ENCODE measurements at places on chromosomes 5 and 9. TPM values are rescaled to one million over a fixed set of nuclear protein-coding genes. Genes with fewer than 3 reads are reported as not detected.

DNA sequence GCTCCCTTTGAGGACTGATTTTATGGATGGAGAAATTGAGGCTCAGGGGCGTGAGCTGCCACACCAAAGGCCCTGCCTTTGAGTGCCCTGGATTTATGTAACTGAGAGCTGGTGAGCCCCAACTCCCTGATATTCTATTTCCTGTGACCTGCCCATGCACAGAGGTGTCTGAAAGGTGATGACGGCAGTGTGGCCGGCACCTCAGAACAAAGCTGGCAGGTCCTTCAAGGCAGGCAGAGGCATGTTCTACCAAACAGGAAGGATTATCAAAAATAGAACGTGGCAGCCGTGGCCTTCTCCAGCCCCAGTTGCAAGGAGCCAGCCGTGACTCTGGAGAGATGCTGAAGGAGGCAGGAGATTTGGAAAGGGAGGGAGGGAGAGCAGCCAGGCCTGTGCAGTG lies 36.2 kb downstream of the INSYN2B start:
- DNase-seq: no peak

GRCh38 chr9:127502706-127503378 lies 51.5 kb downstream of the LRSAM1 start:
- no peak for DNase-seq

DNA sequence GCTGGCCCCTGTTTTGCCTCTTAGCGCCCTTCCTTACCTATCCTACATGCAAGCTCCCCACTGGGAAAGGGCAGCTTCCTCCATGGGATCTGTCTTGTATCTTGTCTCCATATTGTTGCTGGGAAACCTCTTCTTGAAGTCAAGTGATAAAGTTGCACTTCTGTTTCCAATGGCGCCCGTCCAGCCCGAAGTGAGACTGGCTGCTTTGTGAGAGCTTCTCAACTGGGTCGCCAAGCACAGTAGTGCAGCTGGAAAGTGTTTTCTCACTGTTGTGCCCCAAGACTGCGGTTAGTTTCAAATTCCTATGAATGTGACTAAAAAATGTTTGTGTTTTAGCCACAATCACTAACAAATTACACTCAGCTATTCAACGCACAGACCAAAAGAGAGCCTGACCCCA lies 506.6 kb upstream of the MPDZ start:
- no peak for DNase-seq

- DNase-seq: no peak
These were observed 114.4 kb downstream of the TENT4A start for GRCh38 chr5:6827526-6828219.

- DNase-seq: no peak
These were observed 36.8 kb upstream of the STARD4 start for GRCh38 chr5:111548992-111549649.

The GAS1 gene
- 3.6 TPM for total RNA-seq

The SPATA31C1 gene
- total RNA-seq: 0.03 TPM

The PDZD2 gene
- 3.6 TPM for total RNA-seq

The RIOK2 gene
- 19.5 TPM for total RNA-seq

The OTP gene
- total RNA-seq: not detected

Measured in H7 (cell line).